Smooth muscle cell of bladder (primary cell): ENCODE measurements at places on chromosomes 11 and 22. TPM values are rescaled to one million over a fixed set of nuclear protein-coding genes. Genes with fewer than 3 reads are reported as not detected.

The LGR4 gene
- 8.1 and 8.7 TPM in 2 replicates for total RNA-seq

The IRAG1 gene
- 14.4 and 22.9 TPM in 2 replicates for total RNA-seq

The TIGD3 gene
- total RNA-seq = 0.14 and 0.18 TPM in 2 replicates

The TRIM48 gene
- total RNA-seq = not detected in 2 replicates

The C11orf86 gene
- 0.28 TPM in 2 replicates for total RNA-seq

The SLC17A6 gene
- not detected in 2 replicates for total RNA-seq

The FREY1 gene
- 1.00 and 1.4 TPM in 2 replicates for total RNA-seq

The RRP7A gene
- total RNA-seq = 20.6 and 23.5 TPM in 2 replicates

The TTC36 gene
- total RNA-seq = 0.43 and 0.46 TPM in 2 replicates

The NF2 gene
- 43.7 and 58.4 TPM in 2 replicates for total RNA-seq
